DMS53 (cell line): ENCODE measurements at places on chromosomes 5 and 9.

DNA sequence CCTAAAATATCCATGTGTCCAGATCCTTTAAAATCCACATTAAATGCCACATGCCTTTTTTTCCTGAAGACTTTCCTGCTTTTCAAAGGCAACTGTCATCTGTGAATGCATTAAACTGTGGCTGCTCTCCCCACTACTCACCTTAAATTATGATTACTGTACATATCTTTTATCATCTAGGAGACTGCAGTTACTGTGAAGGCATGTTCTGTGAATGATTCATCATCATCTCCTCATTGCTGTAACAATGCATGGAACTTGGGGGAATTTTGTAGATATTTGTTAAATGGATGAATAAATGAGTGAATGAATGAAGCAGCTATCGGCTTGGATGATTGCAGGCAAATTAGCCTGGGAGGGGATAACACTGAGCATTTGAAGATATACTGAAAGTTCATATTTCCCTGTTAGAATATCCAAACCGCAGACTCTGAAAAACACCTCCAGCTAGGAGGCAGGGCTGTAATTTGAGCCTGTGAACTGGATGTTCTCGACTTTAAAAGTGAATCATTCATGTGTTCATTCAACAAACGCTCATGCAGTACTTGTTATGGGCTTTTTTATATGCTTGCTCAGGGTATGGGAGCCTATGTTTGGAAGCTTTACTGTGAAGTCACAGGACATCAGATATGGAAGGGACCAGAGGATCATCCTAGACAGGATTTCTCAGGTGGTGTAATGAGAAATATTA, 519.2 kb downstream of the KIF4B start:
- no peak for DNase-seq

- no peak for DNase-seq
Observed at GRCh38 chr5:144812763-144813162, 642.1 kb downstream of the KCTD16 start.

- no peak for DNase-seq
Observed at GRCh38 chr5:169183576-169183975, 117.4 kb downstream of the SLIT3 start.

- peak; percentile 37 for DNase-seq
Observed at GRCh38 chr5:85453026-85453349, 1068.3 kb upstream of the EDIL3 start.

DNA sequence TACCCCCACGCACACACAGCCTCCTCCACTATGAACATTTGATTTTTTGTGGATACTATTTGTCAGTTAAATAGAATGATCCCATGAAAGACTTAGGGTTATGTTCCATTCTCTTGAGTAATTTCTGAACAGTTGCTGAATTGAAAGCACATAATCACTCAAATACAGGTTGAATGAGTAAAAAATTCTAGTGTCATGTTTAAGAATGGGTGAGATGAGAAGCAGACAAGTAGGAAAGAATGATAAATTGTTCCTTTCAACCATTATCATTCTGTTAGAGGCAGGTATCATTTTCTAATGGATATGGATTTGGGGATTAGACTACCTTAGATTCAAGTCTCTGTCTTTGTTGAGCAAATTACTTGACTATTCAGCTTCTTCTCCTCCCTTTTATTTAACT, 19.3 kb downstream of the RAD50 start:
- DNase-seq, result no peak

DNA sequence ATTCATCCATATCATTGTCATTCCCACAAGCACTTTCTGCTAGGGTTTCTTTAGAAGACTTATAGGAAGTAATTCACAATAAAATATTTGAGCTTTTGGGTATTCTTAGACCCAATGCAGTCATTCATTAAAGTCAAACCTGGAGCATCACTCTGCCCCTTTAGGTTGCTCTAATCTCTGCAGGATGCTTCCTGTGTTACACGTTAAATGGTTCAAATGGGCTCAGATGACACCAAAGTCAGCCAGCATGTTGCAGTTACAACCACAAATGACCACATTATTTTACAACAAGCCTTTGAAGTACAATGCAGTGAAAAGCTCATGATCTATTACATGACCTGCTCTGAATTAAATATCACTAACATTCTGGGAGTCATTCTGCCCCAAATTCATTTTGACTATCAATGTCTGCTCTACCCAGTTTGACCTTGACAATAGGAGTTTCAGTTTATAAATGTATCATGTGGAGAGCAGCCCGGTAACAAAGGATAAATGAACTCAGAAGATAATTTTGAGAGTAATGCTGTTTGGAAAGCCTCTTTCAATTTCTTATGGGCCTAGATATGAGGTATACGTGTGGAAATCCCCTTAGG, 668.6 kb upstream of the DMAC1 start:
- DNase-seq, result no peak

DNA sequence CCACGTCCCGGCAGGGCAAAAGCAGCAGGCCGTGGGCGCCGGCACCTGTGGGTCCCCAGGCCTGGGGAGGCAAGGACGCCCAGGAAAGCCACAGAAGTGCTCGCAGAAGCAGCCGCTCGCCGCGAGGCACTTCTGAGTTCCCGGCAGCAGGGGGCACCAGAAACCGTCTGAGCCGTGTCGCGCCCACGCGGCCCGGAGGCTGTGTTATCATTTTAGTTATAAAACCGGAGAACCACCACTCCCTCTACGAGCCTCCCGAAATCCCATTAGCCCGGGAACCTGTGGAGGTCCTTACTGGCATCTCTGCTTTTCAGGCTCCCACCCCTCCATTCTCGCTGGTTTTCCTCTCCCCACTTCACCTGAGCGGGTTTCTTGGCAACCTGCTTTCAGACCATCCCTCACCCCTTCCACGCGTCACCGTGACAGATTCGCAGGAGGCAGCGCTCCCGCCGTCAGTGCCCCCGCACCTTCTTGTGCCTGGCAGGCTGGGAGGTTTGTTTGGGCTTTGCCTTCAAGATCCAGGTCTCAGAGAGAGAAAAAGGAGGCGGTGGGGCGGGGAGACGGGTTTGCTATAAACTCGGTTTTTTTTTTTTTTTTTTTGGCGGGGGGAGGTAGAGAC, 2.3 kb downstream of the GDNF start:
- peak; percentile 84 for DNase-seq

- no peak for DNase-seq
Observed at GRCh38 chr9:104941597-104941996, 13.6 kb upstream of the ABCA1 start.

DNA sequence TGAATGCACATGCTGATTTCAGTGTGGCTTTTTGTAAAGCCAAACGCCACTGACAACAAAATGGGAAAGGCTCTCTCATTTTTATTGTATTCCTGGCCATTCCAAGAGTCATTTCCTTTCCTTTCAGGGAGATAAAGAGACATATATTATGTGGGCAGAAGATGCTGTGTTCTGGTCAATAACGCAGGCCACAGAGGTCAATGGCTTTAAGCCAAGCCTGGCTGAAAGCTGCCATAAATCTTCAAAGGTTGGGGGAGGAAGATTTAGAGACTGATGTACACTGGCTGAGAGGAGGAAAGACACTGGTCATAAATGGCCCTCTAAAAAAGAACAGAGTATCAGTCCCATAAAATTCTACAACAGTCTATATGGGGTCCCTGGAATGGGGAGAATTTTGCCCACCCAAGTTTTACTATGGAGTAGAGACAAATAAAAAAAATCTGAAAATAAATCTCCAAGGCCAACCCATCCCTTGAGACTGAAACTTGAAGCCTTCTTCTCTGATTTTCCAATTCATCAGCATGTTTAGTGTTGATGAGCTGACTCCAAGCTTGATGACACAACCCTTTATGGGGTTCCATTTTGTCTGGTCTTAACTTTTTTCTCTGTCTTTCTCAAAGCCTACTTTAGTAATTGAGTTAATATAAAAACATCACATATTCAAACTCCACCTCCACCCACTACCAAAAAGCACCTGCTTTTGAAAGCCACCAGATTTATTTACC, 152.1 kb upstream of the SLC24A2 start:
- no peak for DNase-seq
